CD4-positive, alpha-beta memory T cell (primary cell): ENCODE measurements at places on chromosomes 5 and 9.

DNA sequence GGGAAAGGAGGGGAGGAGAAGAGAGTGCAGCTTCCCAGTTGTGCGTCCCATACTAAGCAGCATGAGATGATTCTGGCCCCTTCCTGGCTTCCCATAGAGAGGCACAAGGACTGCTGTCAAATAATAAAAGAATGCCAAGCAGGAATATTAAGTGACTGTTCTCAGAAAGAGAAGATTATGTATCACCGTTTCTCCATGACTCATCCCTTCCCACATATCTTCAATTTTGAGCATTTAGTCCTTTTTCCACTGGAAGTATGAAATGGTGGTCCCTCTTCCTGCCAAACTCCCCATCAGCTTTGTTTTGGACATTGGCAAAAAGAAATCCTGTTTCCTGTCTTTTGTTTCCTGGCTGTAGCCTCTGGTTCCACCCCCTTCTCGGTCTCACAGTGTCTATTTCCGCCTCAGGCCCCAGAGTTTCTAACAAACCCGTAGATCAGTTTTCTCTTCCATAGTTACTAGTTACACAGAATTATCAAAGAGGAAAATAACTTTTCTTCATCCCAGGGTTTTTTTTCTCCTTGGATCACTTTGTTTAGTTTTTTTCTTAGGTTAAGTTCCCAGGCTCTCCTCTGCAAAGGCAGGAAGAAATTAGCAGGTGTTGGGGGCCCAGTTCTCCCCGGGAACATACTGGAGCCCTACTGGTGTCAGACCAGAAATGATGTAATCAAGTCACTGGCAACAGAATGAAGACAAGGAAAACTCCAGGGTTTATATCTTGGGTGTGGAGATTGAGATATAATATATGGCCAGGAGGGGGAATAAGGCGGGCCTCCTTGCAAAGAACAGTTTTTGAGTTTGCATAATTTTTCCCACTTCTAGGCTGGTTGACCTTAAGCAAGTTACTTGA is 26.4 kb upstream of the ARHGAP26 start:
- DNase-seq = no peak

DNA sequence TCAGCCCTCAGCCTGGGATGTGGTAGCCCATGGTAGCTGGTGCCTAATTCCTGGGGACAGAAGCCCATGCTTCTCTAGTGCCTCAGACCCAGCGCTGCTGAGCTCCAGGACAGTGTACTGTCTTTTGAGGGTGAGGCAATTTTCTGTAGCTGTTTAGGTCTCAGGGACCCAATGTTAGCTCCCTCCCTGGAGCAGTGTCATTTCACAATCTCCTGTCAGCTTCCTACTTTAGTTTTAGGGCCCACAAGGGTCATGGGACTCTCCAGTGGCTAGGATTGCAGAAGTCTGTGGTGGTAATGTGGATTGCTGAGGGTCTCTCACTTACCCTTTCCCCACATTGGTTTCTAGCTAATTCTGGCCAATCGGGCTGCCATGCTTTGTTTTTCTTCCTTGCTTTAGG is 67.7 kb upstream of the CCL21 start:
- no peak for DNase-seq

DNA sequence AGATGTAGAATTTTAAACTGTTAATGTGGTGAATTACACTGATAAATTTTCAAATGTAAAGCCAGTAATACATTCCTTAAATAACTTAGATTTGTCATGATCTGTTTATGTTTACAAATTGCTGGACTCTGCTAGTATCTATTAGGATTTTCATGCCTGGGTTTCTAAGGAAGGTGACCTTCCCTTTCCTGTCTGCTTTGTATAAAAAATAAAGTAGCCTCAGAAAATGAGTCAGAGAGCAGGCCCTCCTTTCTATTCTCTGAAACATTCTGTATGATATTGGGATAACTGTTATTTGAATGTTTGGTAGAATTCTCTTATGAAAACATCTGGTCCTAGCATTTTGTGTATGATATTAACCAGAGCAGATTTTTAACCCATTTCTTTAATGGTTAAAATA is 255.3 kb downstream of the SYK start:
- no peak for DNase-seq

GRCh38 chr5:80995908-80996307 is 35.7 kb downstream of the RASGRF2 start:
- no peak for DNase-seq

GRCh38 chr5:63233911-63234310 is 655.3 kb downstream of the LRRC70 start:
- no peak for DNase-seq

GRCh38 chr5:33010846-33011245 is 299.7 kb downstream of the NPR3 start:
- DNase-seq = no peak

- no peak for DNase-seq
These were observed 195.9 kb downstream of the TMEM38B start for GRCh38 chr9:105890046-105890822.

DNA sequence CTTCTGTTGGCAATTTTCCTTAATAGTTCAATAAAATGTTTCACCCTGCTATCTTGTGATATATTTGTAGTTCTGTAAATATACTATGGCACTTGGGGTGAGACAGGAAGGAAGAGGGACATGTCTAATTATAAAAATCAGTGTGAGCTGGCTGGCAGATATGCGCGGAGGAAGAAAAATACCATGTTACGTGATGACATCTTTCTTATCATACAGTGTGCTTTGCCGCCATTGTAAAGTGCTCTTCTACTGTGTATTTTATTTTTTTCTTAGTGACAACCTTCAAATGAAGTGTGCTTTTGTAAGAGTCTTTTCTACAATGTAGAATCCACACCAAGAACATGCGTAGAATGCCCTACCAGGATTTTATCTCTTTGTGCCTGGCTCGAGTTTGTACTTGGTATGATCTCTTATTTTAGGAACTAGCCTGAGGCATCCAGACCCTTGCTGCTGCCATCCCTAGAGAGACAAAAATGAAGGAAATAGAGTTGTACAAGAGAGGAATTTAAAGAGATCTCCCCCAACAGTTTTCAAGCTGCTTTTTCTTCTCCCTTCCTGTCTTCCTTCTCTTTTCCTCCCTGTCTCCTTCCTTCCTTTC is 46.7 kb upstream of the RIOK2 start:
- no peak for DNase-seq

DNA sequence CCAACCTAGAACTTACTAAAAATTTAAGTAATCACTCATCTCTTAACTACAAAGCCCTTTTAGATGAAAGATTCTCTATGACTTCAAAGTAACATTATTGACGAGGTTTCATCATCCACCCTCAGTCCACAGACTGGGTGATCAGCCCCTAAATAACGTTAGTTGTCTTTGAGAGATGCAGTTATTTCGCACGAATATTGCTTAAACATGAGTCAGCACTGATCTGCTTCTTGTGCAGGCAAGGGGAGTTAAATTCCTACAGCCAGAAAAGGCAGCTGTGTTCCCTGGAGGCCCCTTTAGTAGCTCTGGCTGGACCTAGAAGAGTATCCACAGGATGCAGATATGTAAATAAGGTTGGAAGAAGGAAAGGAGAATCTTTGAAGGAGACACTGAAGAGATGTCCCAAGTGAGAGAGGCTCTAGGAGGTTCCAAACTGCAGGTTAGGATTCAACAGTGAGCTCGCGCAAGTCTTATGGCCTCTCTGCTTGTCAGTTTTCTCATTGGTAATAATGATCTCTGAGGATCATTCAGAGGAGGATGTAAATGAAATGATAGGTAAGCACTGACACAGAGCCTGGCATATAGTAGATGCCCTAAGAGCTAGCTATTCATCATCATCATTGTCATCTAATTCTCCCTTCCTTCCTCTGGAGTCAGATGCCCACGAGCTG is 122.2 kb upstream of the MAN2A1 start:
- DNase-seq = no peak

GRCh38 chr9:129174724-129175514 is 3.1 kb downstream of the IER5L start:
- peak; percentile 28 for DNase-seq

DNA sequence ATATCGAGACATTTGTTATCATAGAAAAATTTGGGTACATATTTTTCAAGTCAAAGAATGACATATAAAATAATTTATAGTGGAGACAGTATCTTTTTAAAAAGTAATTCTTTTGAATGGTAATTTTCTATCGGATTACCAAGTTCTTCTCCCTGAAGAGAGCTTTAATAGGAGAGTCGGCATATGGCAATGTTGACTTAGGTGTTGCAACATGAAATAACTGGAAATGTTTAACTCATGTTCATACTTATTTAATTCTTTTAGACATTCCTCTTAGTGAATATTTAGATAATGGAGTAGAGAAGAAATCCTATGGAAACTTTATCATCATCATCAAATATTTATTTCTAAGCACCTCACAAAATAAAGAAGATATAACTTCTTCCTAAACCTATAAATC is 118.2 kb upstream of the CTNND2 start:
- no peak for DNase-seq

DNA sequence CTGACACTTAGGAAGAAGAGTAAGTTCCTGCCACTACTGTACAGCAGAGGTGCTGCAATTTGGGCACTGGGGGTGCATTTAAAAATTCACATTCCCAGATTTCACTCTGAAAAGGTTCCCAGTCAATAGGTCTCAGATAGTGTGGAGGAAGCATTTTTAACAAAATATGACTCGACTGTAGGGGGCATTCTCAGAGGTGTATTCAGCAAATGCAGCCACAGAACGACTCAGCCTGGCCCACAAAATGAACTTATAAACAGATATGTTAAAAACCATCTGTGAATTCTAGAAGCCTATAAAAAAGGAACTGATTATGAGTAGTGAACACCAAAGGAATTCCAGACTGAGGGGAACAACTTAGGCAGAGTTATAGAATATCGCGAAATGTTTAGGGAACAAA is 31.1 kb downstream of the MLLT3 start:
- DNase-seq = no peak

DNA sequence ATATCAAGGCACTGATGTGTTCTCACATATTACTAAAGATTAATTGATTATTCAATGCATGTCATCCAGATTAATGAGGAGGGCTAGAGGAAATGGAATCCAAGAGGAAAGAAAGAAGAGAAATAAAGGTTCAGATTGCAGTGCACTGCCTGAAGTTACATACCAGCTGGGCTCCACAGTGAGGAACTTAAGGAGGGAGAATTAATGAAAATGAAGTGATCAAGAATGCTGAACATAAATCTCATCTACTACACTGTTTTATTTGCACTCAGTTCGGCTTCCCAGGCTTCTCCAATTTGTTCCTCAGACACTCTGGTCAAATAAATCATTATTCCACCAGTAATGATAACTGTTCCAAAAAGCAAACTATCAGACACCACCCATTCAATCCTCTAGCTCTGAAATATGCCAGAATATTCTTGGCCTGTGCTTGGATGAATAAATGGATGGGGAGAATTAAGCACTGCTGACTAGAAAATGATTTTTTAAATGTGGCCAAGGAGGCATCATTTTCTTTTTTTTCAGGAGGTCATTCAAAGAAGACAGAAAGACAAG is 88.6 kb upstream of the FBN2 start:
- no peak for DNase-seq

GRCh38 chr9:93013856-93014582 is 44.5 kb upstream of the SUSD3 start:
- DNase-seq = no peak

DNA sequence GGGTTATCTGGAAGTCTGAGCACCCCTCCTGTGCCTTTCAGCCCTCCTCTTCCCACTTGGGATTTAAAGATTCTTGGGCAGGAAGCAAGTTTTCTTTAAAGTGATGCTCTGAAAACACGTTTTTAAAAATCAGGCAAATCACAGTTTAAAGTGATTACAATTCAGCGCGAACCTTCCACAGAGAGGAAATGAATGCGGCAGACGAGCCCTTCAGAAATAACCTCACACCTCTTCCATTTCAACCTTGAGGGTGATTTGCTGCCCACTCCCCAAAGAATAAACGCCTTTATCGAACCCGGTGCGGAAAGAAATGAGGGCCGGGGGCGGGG is 2.3 kb upstream of the EFNA5 start:
- no peak for DNase-seq

DNA sequence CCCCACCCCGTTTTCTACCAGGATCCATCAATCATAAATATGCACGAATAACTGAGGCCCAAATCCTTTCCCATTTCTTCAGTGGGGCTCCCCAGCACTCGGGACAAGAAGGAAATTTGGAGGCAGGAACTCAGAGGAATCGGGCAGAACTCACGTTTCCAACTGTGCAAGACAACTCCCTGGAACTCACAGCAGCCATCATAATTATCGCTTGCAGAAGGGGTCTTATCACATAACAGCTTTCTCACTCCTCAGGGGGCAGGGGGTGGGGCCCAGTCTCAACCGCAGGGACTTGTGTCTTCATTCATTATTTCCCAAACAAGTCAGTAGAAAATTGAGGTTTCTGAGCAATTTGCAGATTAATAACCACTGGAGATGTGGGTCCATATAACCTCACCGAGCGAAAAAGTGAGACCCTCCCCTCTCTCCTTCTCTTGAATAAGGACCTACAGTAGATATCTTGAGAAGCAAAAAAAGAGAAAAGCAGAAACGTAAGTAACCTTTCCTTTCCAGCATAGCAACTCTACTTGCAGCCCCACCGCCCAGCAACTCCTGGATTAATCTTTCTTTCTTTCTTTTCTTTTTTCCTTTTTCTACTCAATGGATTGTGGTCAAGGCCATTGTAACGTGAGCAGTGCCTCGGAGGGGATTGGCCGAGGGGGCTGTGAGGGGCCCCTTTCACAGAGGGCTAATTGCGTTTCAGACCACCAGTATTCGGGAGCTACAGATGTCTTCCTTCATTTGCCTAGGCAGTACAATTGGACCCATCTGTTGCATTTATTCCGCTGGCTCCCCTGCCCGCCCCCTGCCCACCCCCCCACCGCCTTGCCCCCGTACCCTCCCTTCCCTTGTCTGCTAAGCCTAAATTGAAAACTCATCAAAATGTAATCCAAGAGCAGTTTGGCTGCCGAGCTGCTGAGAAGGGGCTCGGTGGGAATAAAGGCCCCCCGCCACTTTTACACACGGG is 24.7 kb upstream of the TIFAB start:
- no peak for DNase-seq

DNA sequence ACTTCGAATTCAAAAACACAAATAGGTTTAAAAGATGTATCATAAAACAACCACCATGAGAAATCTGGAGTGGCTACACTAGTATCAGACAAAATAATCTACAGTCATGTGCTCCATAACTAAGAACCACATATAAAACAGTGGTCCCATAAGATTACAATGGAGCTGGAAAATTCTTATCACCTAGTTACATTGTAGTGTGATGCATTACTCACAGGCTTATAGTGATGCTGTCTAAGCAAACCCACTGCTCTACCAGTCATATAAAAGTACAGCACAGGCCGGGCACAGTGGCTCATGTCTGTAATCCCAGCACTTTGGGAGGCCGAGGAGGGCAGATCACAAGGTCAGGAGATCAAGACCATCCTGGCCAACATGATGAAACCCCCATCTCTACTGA is 160.1 kb downstream of the ROR2 start:
- DNase-seq = no peak

DNA sequence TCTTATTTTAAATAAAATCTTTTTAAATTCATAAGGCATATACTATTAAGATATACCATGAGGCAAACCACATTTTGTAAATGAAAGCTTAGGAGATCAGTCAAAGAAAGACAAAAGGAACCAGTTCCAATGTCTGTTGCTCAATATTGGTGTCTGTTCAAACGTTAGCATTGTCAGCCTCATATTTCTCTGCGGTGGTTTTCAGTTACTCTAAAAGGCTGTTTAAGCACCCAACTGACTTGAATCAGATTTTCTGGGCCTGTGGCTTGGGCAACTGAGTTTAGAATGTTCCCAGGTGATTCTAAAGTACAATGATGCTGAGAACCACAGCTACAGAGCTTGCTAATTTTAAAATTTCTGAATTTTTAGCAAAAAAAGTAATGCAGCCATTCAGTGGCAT is 166.3 kb upstream of the KIF2A start:
- no peak for DNase-seq

- no peak for DNase-seq
These were observed 5.4 kb upstream of the MYOT start for GRCh38 chr5:137862251-137862650.

GRCh38 chr5:141211-141610 is 49.2 kb downstream of the PLEKHG4B start:
- no peak for DNase-seq
